ENCODE measurements at places on chromosomes 11 and 22.

DNA sequence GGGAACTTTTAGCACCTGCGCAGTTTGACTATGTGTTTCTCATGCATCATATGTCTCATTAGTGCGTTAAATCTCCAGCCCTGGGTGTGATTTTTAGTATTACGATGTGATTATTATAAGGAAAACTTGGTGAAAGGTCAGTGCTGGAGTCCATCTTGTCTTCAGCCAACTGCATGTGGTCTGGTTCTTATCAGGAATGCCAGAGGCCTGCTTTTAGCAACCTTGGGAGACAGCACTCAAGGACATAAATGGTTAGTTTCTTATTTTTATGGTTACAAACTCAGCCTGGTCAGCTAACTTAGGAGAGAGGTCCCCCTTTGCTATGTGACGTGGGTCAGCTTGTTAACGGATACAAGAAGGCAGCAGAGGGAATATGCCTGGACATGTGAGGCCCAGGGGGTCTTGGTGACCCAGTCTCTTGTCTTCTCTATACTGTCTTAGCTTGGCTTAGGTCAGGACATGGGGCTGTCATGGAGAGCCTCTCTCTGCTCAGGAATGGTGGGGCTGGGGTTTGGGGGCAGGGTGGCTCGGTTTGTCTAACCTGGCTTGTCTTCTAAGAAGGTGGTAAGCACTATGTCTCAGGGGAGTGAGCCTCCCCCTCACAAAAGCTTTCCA is 21.5 kb downstream of the KCTD21 start:
- DNase-seq: no peak

DNA sequence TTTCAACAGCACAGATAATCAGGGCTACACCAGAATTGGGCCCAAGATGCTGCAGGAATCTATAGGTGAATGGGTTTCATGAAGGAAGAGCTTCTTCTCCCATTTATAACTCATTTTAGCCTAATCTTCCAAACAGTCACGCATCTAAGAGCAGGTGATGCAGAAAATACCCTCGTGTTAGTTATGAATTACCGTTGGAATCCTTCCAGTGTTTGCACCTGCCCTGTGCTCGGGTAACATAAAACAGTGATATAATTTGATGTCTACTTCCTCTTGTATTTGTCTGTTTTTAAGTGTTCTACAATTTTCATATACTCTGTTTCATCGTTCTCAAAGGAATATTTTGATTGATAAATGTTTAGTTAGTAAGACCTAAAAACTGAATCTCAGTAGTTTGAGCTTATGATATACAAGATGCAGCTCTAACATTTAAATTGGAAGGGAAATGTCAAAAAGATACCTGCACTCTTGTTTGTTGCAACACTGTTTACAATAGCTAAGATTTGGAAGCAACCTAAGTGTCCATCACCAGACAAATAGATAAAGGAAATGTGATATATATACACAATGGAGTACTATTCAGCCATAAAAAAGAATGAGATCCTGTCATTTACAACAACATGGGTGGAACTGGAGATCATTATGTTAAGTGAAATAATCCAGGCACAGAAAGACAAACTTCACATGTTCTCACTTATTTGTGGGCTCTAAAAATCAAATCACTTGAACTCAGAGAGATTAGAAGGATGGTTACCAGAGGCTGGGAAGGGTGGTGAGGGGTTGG is 42.1 kb downstream of the PPARA start:
- DNase-seq: no peak

- no peak for DNase-seq
Observed at GRCh38 chr11:44578279-44578678, 12.8 kb downstream of the CD82 start.

DNA sequence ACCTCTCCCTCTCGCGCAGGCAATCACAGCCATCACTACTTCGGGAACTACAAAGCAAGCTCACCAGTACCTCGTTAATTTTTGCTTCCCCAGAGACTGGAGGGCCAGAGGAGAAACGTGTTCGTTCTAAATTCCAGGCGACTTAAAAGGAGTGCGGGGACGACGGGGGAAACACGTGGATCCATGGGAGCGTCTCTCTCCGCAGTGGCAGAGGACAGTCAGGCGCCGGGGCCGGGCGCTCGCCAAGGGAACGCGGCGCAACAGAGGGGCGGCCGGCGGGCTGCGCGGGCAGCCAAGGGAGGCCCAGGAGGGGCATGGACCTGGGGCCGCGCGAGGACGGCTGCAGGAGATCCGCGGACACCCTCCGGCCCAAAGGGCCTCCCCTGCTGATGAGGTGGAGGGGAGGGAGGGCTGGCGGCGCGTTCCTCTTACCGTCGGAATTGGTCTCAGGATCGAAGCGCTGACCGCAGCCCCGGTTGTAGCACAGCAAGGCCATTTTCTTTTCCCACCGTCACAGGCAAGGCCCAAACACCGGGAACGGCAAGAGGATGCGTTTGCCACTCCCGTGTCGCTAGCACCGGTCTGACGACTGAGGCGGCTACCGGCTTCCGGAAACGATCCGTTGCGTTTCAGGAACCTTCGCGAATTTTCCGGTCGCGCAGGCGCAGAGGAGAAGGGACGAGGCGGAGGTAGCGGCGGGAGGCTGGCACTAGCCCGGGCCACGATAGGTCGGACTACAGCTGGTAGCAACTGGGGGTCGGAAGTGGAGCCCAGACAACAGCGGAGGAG is at the start of gene CHORDC1:
TSS of gene CHORDC1 (minus strand) at position 591 of the 789 bp plus-strand sequence. CDS start at position 496, 95 bp downstream.
- DNase-seq: peak; percentile 82

GRCh38 chr11:35116762-35117640 is 22.0 kb upstream of the CD44 start:
- no peak for DNase-seq
